ENCODE measurements at places on chromosomes 5 and 9.

DNA sequence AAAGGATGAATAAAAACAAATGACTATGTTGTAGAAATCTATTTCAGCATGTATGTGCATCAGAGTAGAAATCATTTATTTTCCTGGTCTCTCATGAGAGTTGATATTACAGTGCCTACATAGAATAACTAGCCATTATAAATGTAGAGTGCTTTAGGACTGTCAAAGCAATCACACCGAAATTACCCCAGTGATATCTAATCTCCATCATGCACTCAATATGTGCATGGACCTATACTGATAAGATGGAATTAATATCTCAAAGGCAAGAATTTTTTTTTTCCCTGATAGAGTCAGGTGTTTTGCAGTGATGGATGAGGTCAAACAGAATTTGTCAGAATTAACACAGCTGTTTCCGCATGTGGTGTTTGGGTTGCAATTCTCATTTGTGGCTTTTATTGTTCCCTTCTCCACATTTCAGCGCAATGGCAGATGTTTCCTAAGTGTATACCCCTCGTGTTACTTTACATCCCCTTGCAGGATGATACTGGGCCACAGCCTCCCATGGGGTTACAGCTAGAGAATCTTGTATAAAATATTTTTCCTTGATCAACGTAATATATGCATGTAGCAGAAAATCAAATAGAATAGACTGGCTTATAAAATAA is 298.8 kb downstream of the RASEF start:
- no peak for DNase-seq

GRCh38 chr9:134209731-134210311 is 45.5 kb upstream of the RNU6ATAC start:
- no peak for DNase-seq

DNA sequence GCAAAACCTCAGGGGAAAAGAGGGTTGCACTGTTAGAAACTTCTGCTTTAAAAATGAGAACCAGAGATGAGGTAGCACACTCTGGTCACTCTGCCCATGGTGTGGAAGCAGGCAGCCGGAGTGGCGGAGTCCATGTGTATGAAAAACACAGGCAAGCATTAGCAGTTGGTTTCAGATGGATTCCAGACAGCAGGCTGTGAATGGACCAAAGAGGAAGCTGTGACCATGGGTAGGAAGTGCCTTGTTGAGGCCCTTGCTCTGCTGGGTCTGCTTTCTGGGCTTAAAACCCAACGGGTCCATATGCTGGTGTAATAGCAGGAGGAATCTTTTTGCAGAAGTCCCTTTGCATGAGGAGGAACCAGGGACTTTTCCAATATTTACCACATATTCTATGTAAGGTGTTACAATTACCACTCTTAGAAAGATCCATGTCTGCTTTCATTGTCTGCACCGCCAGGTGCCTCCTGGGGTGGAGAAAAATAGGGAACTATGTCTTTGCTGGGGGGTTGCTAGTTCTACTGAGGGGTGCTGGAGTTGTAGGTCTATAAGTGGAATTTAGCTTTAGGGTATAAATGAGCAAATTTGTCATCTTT is 77.0 kb downstream of the ANKRD55 start:
- DNase-seq, result no peak

GRCh38 chr9:132838291-132838690 is 39.8 kb downstream of the AK8 start:
- no peak for DNase-seq

DNA sequence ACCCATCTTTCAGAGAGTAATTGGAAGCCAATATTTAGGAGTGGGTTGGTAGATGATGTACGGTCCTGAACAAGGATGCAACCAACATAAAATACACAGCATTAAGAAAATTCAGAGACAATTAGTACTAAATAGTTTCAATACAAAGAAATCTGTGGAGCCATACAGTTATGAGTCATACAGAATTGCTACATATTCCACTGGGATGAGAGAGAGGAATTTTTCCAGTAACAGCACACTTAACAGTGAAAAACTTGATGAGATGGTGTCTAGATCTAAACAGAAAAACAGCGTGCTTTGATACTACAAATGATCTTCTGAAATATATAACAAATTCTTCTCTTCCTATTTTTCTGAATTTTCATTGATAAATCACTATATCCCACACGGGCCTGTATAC is 1999.3 kb upstream of the CDH9 start:
- no peak for DNase-seq

DNA sequence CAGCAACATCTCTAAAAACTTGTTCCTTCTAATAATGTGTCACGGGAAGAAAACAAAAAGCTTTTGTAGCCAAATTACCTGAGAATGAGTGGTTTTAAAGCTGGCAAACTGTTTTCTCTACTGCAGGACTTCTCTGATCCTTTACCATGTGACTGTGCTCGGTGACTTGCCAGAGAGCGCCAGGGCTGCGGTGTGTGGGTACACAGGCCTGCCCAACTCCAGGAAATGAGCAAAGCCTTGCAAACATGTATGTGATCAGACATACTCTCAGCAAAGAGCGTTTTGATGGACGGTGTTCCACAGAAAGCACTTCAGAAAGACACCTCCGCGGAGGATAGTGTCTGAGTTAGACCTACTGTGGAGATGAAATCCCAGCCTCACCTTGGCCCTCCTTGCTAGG is 157.3 kb downstream of the SPOCK1 start:
- no peak for DNase-seq

GRCh38 chr5:54630738-54631359 is 113.3 kb downstream of the SNX18 start:
- DNase-seq, result no peak

DNA sequence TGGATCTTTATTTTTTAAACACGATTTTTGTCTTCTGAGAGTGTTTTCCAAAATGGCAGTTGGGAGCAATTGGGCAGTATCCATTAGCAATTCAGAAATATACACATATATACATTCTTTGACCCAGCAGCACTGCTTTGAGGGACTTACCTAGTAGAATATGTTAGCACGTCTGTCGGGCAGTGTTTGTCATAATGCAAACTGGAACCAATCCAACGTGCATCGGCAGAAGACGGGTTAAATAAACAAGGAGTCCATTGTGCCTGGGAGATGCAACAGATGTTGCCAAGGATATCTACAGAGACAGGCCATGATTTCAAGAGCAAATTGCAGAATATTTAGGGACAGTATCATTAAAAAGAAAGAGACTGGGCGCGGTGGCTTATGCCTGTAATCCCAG is 107.0 kb downstream of the COL5A1 start:
- DNase-seq, result no peak

DNA sequence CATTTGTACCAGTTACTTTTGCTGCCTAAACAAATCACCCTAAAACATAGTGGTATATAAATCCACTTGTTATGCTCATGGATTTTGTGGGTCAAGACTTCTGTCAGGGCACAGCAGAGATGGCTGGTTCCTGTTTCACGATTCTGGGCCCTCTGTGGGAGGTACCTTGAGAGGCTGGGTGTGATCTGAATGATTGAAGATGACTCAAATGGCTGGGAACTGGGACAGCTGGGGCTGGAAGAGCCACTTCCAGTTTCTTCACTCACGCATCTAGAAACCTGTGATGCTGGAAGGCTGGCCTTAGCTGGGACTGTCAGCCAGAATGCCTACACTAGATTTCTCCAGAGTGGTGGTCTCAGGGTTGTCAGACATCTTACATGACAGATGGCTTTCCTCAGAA is 88.1 kb downstream of the KIF4B start:
- DNase-seq, result no peak

DNA sequence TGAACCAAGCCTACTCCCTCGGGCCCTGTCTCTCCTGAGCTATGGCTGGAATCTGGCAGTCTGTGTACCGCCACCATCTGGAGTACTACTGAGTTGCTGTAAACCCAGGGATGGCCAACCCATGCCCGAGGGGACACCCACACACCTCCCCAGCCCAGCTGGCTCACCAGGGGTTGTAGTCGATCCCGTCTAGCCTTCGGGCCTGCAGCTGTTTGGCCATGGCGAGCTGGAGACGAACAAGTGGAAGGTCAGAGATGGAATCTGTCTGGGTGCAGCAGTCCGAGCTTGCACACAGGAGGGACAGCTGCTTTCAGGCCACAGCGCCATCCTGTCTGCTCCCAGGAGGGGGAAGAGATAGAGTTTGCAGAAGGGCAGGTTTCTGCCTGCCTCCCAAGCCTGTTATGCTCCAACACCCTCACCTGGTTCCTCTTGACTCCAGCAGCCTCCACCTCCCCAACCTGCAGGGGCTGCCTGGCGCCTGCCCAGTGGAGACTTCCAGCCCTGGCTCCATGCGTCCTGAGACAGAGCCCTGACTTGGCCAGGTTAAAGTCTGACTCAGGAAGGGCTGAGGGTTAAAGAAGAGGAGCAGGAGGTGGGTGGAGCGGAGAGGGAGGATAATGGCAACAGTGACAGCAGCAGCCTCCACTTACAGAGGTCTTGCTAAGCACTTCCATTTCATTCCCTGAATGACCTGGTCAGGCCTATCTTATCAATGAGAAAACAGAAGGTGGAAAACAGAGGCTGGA is 15.8 kb upstream of the SPOUT1 start:
- DNase-seq, result no peak

- DNase-seq, result no peak
Observed at GRCh38 chr5:129608350-129608749, 139.5 kb upstream of the MINAR2 start.

DNA sequence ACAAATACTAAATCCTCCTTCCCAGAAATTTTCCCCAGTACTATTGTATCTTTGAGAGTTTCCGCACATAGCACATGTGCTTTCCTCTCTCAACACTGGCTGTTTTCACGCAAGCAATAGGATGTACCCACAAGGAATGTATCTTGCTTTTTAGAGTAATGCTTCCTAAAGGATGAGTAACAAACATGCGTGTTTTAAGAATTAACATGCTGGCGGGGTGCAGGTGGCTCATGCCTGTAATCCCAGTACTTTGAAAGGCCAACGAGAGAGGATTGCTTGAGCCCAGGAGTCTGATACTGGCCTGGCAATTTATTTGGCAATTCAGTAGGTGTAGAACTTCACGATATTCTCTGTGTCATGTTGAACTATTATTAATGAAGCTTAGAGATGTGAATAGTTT is 4.6 kb downstream of the RUFY1 start:
- DNase-seq, result no peak

- DNase-seq, result no peak
Observed at GRCh38 chr9:91045041-91045440, 243.4 kb downstream of the SYK start.

GRCh38 chr9:96201140-96201539 is 100.8 kb downstream of the HSD17B3 start:
- DNase-seq, result no peak

- DNase-seq, result no peak
Observed at GRCh38 chr5:105238561-105238960, 1676.0 kb upstream of the NUDT12 start.

DNA sequence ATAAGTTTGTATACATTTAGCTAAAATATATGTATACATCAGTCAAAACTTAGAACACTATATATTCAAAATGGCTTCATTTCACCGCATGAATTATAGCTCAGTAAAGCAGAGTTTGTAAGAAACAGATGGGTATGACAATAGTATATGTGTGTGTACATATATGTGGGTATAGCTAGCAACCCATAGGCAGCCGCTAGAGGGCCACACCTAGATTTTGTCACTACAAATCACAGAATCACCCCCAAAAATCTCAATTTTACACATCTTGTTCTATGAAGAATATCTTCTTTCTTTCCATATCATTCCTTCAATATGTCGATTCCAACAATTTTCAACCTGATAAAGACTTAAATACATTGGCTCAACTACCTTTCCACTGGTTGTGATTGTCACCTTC is 357.8 kb upstream of the CCNG1 start:
- DNase-seq, result no peak

GRCh38 chr5:55585206-55585610 is 50.4 kb upstream of the PLPP1 start:
- DNase-seq, result no peak

- no peak for DNase-seq
Observed at GRCh38 chr5:59040024-59040803, 457.3 kb downstream of the RAB3C start.

GRCh38 chr5:77761606-77762005 is 14.5 kb downstream of the TBCA start:
- no peak for DNase-seq

DNA sequence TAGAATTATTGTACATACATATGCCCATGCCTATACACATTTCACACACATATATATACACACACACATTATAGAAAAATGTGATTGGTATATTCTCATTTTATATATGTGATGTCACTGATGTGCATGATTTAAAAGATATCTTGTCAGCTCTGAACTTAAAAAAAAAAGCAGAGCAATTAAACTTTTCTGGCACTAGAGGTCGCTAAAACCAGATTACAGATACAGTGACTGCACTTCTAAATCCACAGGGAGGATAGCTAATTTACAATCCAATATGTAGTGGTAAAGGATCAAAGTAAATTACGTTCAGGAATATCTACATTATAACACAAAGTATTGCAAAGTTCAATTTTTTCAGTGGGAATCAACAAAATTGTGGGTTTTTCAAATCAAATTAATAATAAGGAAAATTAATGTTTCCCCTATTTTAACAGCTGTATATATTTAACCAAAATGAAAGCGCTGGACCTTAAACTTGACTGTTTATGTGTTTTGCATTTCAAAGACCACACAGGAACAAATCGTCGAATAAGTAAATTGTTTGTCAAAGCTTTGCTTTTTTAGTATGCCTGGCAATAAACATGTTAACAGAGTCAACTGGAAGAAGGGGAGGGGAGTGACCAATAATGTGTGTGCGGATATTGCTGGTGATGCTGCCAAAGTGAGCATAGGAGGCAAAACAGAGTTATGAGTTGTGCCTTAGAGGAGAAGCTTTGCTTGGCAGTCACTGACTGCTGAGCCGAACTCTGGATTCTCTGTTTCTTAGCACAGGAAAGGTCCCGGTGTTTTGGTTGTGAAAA is 1201.4 kb upstream of the C9orf72 start:
- DNase-seq, result no peak

DNA sequence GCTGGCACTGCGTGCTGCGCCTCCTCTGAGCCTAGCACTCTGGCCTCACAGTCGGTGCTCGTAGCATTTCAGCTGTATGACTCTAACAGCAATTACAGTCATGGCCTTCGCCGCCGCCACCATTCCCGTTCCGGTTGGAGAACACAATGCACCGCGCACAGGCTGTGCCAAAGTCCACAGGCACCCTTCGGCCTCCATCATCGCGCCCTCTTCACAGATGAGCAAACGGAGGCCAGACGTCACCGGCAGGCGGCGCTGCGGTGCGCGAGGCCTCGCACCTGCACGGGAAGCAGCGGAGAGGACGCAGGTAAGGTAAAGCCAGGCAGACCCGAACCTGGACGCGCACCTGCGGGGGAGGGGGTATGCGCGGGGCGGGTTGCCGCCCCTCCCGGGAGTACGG is 128.9 kb downstream of the BARX1 start:
- no peak for DNase-seq

- DNase-seq, result no peak
Observed at GRCh38 chr5:95327211-95327610, 42.3 kb upstream of the MCTP1 start.

- no peak for DNase-seq
Observed at GRCh38 chr9:137218754-137219271, 3.2 kb downstream of the RNF208 start.

DNA sequence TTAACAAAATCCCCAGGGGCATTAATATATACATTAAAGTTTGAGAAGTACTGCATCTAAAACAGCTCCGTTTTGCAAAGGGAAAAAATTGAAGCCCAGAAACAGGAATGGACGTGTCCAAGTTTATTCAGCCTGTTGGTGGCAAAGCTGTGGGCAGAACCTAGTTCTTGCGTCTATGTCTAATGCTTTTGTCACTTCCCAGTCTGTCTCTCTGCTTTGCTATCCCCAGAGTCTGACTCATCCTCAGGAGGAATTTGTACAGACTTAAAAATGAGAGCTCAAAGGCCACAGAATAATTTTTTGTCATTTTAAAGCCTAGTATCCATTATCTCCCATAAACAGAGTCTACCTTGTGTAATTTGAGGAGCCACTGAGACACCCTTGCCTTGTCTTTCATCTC is 330.9 kb upstream of the GRIA1 start:
- DNase-seq, result no peak

Data from stimulated activated CD4-positive, alpha-beta T cell treated with anti-CD3 and anti-CD28 coated beads, Interleukin-1b, Interleukin-23, amount 100 ng/mL, for 24 hours (primary cell).